Stimulated activated naive CD4-positive, alpha-beta T cell treated with Interleukin-2 at 50 U/mL for 16 hours (primary cell): ENCODE measurements at places on chromosomes 5 and 9.

DNA sequence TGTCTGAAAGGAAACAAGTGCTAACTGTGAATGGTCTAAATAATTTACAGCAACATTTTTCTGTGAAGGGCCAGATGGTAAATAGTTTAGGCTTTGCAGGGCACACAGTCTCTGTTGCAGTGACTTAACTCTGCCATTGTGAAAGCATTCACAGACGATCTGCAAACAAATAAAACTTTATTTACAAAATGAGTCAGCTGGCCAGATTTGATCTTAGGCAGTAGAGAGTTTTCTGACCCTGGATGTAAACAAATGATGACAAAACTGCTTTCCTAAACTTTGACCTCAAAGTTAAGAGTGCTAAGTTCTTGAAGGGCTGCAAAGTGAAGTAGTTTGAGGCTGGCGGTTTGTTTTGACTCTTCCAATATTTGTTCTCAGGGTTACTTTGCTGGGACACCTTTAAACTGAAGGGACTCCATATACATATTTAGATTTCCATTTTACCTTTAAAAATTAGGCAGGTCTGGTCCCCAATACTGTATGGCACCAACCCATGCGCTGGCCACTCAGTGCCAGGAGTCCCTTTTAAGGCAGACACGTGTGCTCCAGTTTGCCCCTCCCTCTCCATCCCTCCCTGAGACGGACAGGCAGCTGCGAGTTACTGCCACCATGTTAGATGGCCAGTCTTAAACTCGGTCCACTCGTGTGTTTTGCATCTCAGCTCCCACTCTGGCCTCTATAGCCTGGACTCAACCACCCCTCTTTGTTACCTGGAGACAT, 4.0 kb upstream of the ADAMTS16 start:
- no peak for DNase-seq

GRCh38 chr9:97531888-97532376, 30.5 kb downstream of the TMOD1 start:
- no peak for DNase-seq

DNA sequence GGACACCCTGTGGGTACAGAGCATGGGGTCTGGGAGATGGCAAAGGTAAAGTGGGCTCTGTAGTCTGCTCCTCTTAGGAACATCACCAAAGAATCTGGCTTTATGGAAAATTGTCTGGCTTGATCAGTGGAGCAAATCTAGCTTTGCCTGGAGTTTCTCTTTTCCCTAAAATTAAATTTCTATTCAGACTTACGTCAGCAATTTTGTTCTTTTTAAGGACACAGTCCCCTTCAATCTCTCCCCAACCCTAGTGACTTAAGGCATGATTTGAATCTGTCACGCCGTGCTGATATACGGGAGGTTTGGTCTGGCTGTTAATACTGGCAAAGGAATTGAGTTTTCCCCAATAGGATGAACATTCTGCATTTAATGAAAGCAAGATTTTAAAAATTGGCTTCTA, 72.3 kb upstream of the ERCC6L2 start:
- DNase-seq: no peak

DNA sequence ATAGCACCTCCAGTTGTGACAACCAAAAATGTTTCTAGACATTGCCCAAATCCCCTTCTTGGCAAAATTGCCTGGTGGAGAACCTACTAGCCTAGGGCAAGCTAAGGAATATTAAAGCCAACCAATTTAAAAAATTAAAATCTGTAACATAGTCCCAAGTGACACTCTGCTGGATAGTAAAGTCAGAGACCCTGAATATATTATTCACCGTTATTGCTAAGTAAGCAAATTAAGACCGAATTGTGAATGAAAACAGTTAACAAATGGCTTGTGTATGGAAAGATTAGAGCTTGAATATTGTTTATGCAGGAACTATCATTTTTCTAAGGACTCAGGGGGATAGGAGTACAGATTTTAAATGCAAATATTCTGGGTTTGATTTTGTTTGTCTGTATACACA, 208.1 kb downstream of the DMAC1 start:
- DNase-seq: no peak

DNA sequence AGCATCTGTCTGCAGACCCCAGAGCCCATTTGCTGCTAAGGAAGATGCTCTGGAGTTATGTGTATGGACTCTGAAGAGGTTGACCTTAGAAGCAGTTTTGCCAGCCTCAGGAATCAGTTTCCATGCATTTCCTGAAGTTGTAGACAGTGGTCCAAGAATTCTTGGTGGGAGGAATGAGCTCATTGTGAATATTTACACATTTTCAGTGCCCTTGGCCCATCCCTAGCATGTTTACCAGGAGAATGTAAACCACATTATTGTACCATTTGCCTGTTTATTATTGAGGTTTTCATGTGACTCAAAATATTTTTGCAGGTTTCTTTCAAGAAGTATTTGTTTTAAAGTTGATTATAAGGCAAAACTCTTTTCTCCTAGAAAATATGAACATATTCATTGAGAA, 93.8 kb downstream of the NXNL2 start:
- no peak for DNase-seq

DNA sequence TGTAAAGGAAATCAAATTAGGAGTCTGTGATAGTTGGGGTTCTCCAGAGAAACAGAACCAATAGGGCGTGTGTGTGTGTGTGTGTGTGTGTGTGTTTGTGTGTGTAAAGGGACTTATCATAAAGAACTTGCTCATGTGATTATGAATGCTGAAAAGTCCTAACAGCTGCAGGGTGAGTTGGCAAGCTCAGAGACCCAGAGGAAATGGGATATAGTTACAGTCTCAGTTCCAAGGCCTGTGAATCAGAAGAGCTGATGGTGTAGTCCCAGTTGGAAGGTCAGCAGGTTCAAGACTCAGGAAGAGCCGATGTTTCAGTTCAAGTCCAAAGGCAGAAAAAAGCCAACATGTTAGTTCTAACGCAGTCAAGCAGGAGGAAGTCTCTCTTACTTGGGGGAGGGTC, 214.2 kb downstream of the ELAVL2 start:
- DNase-seq: no peak

DNA sequence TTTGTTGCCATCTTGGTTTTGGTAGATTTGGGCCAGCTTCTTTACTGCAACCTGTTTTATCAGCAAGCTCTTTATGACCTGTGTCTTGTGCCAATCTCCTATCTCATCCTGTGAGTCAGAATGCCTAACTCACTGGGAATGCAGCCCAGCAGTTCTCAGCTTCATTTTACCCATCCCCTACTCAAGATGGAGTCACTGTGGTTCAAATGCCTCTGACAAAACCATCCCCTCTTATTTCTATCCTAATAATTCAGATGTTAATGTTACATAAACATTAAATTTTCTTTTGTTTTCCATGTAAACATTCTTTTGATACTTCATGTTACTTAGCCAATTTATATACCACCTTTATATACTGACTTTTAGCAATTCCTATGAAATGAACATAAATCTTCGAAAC, 746.3 kb downstream of the CDH18 start:
- DNase-seq: no peak

GRCh38 chr5:122957457-122957856, 79.1 kb downstream of the PPIC start:
- no peak for DNase-seq

DNA sequence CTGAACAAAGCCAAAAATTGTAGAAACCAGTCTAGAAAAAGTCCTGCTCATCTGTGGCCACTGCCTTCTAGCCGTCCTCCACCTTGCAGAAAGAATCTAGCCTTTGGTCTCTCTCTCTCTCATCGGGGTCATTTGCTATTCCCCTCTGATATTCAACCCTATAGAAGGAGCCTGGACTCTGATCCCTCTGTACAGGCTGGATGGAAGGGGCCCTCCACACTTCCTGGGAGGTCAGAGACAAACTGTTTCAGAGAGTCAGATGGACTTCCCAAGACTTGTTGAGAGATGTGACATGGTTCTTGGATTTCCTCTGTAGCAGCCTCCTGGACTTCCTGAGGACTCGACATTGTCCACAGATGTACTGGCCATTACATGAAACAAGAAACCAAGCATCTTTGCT, 85.0 kb upstream of the RUSC2 start:
- DNase-seq: no peak

- DNase-seq: no peak
Observed at GRCh38 chr9:982394-983230, 6.2 kb downstream of the DMRT3 start.

- DNase-seq: no peak
Observed at GRCh38 chr5:179794575-179794974, 789 bp downstream of the LTC4S start.

DNA sequence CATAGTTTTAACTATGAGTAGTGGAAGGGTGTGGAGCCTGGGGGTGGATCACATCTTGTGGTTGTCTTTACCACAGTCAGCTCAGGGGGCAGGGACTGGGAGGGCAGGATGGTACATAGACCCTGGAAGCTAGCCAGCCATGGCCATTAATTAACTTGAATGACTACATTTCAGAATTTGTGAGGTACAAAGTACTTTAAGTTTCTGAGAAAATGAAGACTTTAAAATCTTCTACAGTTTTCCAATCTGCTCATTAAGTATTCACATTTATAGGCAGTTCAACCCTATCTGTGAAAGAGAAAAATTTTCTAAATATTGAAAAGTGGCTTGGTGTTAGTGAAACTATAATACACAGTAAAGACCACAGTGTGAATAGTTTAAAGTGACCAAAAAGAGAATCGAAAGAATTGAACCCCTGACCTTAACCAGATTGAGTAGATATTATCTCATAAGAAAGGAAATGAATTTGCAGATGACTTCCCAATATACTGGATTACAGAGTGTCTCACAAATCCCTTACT, 234.2 kb upstream of the MEF2C start:
- DNase-seq: no peak

DNA sequence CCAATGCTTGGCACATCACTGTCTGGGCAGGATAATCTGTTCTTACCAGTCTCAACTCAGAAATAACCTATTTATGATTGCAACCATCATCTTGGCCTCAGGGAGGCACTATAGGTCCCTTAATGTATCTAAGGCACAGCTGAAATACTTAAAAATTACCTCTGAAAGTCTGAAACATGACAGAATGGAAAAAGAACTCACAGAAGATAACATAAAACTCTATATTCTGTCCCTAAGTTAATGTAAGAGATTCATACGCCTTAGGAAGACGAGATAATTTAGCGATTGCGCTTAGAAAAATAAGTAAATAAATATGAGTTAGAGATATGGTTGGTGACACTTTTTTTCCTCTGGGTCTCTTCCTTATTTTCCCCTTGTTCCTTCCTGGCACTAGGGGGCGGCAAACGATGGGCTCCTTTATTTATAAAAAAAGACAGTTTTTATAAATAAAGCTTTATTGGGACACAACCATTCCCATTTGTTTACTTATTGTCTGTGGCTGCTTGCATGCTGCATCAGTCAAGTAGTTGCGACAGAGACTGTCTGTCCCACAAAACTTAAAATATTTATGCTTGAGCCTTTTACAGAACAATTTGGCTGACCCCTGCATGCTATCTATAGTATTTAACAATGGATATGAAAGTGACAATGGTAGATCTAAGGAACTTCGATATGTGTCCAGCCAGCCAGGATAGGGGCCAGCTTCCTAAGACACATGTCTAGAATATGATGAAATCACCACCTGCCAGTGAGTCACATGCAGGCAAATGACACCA, 79.6 kb downstream of the PDE4D start:
- no peak for DNase-seq

GRCh38 chr9:71614409-71615010, 153.8 kb downstream of the CEMIP2 start:
- DNase-seq: no peak

GRCh38 chr9:69976152-69976551, 67.5 kb upstream of the MAMDC2 start:
- no peak for DNase-seq

DNA sequence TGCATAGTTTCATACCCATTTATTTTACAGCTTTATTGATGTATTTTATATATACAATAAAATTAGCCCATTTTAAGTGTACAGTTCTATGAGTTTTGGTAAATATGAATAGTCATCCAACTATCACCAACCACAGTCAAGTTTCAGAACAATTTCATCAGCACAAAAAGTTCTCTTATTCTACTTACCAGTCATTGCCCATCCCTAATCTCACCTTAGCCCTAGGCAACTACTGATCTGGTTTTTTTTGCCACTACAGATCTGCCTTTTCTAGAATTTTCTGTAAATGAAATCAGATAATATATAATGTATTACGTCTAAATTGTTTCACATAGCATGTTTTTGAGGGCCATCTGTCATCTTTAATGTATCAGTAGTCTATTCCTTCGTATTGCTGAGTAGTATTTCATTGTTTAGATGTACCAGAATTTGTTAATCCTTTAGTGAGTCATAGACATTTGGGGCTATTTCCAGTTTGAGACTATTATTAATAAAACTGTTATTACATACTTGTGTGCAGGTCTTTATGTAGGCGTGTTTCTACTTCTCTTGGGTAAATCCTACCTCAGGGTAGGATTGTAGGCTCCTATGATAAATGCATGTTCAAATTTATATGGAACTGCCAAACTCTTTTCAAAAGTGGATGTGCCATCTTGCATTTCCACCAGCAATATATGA, 198.5 kb upstream of the ADAMTSL1 start:
- no peak for DNase-seq

DNA sequence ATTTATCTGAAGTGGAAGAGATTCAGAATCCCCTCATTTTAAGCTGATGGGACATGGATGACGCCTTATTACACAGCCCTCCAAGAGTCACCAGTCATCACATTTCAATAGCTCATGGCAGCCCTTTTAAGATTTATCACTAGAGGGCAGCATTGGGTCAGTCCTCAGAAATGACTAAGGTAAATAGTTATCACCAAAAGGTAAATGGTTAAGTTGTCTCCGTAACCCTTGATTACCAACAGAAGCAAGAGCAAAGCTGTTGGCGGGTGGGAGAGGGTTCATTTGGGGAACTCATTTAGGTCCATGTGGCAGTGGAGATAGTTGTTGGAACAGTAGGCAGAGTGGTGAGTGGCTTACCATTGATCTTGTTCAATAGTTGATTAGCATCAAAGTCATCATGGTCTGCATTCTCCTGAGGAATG, 12.0 kb upstream of the C9 start:
- peak; percentile 2 for DNase-seq
